ENCODE measurements at places on chromosomes 5 and 9.

DNA sequence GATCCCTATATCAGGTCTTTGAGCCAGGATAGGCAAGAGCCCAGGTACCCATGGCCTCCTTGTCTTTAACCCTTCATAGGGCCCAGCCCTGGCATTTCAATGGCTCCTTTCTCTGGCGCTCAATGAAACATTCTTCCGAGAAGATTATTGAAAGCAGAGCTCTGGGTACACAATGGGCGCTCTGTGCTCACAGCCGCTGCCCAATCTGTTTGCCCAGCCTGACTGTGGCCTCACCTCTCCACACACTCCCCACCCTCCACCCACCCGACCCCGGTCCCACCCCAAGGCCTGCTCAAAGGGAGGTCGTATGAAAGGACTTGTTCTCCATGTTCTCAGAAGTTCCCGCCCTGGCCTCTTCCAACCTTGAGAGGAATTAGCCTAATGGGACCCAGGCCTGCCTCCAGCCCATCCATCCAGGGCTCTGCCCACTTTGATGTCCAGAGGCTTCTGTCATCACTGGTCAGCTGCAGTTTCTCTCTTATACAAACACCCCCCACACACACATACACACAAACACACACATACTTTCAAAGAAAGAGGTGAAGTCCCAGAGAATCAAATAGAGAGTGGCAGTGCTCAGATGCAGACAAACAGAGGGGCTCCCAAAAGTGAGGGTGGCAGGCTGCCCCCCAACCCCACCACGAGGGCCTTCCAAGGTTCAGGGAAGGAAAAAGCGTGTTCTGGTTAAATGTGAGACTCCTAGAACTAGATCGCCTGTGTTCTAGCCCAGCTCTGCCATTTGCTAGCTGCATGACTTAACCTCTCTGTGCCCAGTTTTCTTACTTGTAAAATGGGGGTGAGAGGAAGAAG is 5.1 kb upstream of the ARSI start:
- DNase-seq, result no peak

DNA sequence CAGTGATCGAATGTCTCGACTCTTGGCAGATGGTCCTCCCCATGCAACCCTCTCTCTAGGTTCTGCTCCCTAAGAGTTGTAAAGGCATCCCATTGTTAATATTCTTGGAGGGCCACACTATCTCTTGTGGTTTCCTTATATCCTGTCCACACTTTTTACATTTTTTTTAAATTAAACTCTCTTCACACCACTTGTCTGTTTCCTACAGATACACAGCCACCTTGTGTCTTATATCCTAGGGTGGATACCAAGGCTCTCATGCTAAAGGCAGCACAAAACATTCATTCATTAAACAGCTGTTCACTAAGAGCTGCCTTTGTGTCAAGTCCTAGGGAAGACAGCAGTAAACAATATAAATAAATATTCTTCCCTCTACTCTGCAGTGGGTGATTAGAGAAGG is 60.5 kb upstream of the SHISAL2B start:
- no peak for DNase-seq

- no peak for DNase-seq
Observed at GRCh38 chr9:36436909-36437308, 36.8 kb upstream of the RNF38 start.

GRCh38 chr5:96522635-96523355 is 89.7 kb upstream of the PCSK1 start:
- no peak for DNase-seq

DNA sequence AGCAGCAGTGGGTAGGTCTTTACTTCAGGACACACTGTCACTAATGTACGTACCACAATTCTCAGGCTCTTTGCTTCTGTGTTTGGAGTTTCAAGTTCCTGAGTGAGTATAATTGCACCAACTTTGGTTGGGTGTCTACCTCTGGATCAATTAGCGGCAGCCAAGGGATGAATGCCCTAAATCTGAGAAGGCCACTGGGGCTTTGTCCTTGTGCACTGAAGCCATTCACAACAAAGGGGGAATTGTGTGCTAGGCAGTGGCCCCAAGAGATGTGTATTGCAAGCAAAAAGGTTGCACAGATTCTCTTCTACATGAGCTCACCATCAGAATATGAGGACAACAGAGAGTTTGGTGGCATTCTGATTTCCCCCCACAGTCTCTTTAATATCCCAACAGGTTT is 3.9 kb upstream of the PHF24 start:
- no peak for DNase-seq

GRCh38 chr5:107373549-107374263 is 297.0 kb downstream of the EFNA5 start:
- no peak for DNase-seq

GRCh38 chr5:101600614-101601013 is 695.5 kb downstream of the SLCO4C1 start:
- no peak for DNase-seq

DNA sequence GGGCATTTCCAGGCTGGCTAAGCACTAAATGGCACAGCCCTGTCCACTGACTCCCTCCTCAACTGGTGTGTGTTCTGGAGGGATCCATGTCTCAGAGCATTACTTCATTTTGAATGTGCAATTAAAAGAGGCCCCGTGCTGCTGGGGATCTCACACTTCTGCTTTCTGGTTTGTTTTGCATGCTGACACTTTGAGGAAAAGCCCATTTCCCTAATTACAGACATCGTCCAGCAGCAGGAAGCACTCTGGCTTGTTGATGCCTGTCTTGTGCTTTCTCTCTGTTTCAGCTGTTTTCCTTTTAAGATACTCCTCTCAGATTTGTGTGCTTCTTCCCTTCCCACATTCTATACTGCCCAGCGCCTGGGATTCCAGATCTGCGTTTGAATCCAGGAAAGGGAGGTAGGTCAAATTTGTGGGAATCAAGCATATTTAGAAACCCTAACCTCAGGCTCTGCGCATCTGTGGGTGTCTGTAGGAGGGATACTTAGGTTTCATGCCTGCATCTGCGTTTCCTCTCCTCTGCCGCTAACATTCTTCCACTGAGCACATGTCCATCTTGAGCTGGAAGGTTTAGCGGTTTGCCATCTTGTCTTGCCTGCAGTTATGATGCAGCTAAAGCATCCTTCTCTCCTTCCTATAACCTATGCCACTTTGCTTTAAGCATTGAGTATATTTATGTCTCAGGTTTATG is 25.7 kb downstream of the SYK start:
- DNase-seq, result no peak

Data from stimulated activated CD8-positive, alpha-beta memory T cell treated with anti-CD3 and anti-CD28 coated beads, Interleukin-15, amount 100 ng/mL, for 24 hours (primary cell).